NCI-H774 (cell line): ENCODE measurements at places on chromosomes 2 and 18.

DNA sequence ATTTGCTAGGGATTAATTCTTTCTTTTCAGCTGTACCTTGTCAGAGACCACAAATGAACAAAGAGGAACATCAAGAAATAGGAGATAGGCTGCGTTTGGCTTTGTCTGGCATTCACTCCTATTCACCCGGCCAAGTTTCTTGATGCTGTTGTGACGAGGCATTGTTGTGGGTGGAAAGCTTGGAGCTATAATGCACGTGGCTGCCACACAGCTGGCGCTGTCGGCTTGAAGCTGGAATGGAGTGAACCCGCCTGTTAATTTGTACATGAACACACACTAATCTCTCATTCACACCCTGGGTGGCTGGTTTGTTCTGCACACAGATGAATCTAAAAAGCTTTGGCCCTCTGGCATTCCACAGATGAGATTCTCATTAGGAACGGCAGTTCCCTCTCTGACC lies 274.9 kb upstream of the GYPC start:
- DNase-seq = no peak

DNA sequence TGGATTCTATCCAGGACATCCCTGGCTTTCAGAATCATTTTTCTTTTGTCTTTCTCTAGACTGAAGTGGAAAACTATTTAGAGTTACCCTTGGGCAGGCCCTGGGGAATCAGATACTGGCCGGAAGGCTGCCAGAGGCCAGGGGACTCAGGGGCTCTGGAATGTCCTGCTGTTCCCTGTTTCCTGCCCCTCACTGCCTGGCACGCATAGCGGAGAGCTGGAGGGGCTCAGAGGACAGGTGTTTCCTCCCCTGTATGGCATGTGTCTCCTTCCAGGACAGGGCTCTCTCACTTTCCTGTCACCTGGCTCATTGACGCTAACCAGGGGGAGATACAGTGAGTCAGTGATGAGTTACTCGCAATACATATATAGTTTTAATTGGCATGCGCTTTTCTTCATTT lies 38.8 kb downstream of the DYSF start:
- no peak for DNase-seq

DNA sequence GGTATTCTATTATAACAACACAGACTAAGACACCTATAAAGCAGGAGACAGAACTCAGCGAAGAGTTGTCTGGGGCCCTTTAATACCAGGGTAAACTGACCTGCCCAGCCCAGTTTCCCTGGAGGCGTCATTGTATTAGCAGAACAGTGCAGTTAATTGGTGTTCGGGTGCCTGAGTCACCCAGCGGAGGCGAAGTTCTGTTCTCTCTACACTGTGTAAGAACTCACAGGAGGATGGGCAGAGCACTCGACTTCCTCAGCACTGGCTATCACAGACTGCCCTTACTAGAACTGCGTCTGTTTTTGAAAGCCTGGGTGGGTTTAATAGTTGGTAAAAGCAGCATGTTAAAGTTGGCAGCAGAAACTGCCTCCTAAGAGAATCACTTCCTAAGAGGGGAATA lies 106.5 kb upstream of the ATP8B1 start:
- DNase-seq = no peak

GRCh38 chr2:170243898-170244297 lies 66.0 kb downstream of the MYO3B start:
- no peak for DNase-seq

DNA sequence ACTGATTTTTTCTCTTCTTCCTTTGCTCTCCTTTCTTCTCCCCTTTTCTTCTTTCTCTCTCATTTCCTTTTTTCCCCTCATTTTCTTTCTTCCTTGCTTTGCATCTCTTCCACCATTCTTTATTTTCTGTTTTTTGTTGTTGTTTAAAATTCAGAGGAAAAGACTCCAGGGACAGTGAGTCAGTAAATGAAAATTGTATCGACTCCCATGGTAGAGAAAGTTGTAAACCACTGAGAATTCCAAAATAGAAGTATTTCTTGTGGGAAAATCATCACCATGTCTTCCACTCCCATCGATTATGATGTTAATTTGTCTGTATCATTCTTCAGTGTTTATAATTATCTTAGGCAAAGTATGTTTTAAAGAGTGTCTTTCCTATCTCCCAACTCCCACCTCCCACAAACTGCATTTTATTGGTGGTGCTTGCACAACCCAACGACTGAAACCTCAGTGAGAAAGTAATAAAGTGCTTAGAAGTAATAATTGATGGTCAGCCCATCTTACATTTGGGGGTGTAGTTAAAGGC lies 134.3 kb downstream of the IRS1 start:
- DNase-seq = no peak

DNA sequence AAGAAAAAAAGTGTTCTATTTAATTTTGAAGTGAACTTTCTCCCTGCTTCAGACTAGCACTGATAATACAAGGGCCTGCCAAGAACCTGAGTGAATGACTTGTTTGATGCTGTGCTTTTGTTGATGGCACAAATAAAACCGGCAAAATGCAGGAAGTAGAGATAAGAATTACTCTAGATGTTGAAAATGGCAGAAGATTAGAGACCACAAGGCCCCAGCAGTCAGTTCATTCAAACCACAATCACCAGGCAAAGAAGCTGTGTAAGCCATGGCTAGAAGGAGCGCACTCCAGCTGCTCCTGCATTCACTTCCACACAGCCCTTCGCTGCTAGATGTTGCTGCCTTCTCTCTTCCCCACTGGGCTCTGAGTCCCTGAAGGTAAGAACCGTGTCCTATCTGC lies 297.1 kb downstream of the AGPS start:
- no peak for DNase-seq

GRCh38 chr2:234273887-234274584 lies 222.8 kb downstream of the ARL4C start:
- no peak for DNase-seq

GRCh38 chr2:214830794-214831346 lies 21.4 kb upstream of the BARD1 start:
- no peak for DNase-seq

DNA sequence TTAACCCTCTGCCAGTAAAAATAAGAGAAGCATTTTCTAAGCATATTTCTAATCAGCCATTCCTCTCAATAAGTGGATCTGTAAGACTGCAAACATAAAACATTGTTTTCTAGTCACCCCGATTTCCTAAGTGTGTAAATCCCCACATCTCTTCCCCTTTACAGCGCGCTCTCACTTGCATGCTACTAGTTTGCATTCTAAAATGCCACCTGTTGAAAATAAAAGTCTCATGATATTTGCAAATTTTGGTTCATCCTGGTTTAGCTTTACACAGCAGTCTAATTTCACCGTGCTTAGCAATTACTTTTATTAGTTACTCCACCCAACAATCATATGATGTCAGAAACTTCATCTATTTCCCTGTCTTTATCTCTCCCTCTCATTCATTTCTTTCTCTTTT lies 1230.7 kb upstream of the ZEB2 start:
- DNase-seq = no peak

DNA sequence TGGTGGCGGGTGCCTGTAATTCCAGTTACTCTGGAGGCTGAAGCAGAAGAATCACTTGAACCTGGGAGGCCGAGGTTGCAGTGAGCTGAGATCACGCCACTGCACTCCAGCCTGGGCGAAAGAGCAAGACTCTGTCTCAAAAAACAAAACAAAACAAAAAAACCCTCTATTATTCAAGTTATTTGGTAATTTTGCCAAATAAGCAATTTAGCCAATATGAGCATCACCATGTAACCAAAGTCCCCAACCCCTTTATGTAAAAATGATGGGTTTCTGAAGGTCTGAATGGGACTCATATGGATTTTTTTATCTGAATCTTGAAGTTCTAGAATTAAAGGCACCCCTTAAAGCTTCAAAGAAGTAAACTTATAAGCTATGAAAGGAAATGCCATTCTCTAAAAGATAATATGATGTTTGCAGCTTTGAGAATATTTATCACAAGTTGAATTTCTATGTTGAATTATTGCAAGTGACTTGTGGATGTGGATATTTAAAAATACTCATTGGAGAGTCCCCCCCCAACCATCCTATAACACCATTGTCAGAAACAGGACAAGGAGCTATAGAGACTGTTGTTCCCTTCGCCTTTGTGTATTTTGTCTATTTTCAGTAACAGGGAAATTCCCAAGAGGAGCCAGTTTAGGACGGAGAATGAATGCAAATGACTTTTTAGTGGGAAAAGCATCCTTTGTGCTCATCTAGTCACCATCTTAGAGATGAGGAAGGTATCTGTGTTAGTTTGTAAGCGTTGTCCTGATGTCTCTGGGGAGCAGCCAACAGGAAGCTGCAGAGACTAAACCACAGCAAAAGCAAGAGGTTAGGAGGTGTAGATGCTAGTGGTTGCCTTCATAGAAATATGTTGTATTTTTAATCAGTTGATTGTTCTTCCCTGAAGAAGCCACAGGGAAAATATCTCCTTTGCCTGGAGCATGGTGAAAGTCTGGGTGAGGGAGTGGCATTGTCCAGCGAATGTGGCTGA lies 68.3 kb downstream of the TET3 start:
- no peak for DNase-seq

DNA sequence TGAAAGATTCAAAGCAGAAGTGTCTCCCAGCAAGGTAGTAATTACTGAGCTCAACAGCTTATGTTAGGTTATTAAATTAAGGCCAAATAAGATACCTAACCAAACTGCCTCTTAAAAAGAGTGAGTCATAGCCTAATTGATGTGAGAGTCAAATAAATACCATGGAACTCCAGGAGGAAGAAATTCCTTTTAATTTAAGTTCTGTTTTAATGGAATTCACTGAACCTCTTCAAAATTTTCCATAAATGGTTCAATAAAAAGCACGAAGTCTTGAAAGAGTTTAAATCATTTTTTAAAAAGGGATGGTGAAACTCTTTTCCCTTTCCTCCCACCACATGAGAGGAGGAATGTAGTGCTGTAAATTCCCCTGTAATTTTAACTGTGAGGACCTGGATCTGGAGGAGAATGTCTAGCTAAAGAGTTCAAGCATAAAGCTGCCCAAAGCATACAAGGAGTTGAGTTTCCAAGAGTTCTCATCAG lies 180.8 kb upstream of the MMADHC start:
- DNase-seq = peak; percentile 18

- DNase-seq = no peak
These were observed 1.3 kb downstream of the NT5C1B start for GRCh38 chr2:18588049-18588448.

- no peak for DNase-seq
These were observed 98.5 kb downstream of the ATAD2B start for GRCh38 chr2:23828256-23828980.

GRCh38 chr2:218970894-218971293 lies 11.4 kb downstream of the CDK5R2 start:
- DNase-seq = no peak

- DNase-seq = no peak
These were observed 955 bp downstream of the TTR start for GRCh38 chr18:31592506-31593157.

DNA sequence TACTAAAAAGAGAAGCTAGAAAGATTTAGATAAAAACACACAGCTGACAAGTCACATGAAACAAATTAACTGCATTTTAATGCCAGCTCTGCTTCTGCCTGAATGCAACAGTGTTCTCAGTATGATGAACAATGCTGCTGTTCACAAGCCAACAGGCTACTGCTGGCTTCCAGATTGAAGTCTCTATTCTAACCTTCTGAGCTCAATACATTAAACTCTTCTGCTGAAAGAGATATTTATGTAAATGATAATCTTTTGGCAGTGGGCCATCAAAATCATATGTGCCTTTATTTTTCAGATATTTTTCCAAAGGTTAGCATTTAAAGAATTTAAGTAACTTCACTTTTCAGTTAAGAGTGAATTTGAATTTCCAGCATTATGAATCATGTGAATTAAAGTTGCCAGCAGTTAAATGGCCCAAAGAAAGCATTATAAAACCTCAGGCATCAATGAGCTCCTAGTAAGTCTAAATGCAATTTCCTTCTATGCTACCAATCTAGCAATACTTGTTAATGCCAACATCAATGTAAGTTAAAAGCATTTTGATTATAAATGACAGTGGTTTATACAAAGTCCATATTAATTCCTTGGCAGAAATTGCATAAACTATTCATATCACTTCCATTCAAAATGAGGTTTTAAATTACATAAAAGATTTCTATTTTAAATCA lies 72.4 kb downstream of the ID2 start:
- no peak for DNase-seq

DNA sequence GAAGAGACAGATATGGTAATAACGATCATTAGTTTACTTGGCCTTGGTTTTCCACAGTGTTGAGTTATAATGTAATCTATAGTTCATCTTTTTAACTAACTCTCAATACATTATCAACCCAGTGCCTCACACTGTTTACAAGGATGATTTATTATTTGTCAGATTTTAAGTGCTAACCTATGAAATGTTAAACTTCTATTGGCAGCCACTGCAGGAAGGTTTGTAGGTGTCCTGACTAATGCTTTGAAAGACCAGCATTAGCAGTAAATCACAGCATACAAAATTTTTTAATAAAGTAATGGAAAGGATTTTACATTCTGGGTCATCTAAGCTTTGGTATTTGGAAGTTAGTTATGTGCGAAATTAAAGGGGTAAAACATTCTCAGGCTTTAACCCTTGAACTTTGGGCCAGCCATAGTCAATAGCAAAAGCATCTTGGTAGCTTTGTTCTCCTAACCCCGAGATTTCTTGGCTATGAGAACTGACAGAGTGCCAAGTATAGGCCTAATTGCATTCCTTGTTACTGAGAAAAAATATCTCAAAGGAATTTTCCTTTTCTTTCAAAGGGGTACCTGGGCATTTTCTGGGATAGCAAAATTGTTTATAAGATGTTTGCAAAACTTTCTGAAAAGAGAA lies 30.6 kb downstream of the SPATS2L start:
- no peak for DNase-seq

DNA sequence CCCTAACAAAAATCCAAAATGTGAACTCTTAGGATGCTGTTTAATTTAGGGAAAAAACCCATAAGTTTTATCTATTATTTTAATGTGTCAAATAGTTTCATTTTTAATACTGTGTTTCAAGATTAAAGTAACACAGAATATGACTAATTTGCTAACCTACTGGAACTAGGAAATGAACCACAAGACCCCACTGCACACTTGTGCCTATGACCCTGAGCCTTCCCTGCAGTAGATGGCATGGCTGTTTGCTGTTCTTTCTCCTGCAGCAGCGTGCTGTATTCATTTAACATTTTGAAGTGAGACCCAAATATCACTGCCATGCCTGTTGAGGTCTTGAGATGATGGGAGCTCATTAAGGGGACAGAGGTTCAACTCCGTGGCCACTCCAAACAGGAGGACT lies 565.2 kb upstream of the NRP2 start:
- DNase-seq = no peak

DNA sequence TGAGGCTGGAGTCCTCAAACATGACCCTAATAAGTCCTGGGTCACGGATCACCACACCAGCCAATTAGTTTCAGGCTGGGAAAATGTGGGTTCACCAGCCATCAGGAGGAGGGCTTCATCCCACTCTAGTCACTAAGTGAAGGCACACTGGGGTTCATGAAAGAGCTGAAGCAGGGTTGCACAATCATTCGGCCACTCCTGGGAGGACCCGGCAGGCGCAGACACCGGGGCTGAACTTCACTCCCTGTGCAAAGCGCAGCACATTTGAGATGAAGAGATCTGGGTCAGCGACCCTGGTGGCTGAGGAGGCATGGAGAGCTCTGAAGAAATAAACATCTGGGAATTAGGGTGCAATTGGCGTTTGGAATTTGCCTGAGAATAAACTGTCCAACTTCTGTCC lies 684.4 kb upstream of the SALL3 start:
- DNase-seq = no peak
